ENCODE measurements at places on chromosomes 1 and 21.

DNA sequence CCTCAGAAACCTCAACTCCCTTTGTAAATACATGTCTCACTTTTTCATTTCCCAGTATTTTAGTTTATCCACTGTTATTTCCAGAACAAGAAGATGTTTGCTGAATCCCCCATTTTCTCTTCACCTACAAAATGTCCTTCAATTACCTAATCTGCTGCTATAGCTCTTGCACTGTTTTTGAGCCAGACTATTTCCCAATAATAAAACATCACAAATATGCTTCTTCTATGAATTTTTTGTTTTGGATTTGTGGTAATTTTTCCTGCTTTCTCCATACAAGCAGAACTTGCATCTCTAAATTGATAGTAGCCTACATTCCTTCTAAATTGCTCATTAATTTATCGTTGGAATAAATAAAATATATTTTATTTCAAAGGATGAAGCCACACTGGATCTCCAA, 199.6 kb upstream of the C1orf87 start:
- no peaks in the 10 kb centered on the region for H3K36me3 ChIP-seq
- H3K4me3 ChIP-seq = no peak overlapping the region
- H3K27me3 ChIP-seq = no peaks in the 10 kb centered on the region
- no peak overlapping the region for H3K27ac ChIP-seq
- H3K4me1 ChIP-seq = peaks cover 8% of the 10 kb centered on the region

GRCh38 chr1:179817789-179818188, 59.8 kb downstream of the TOR1AIP2 start:
- H3K27me3 ChIP-seq = no peaks in the 10 kb centered on the region
- DNase-seq = no peak
- no peak overlapping the region for H3K27ac ChIP-seq
- peaks cover 14% of the 10 kb centered on the region for H3K4me1 ChIP-seq

DNA sequence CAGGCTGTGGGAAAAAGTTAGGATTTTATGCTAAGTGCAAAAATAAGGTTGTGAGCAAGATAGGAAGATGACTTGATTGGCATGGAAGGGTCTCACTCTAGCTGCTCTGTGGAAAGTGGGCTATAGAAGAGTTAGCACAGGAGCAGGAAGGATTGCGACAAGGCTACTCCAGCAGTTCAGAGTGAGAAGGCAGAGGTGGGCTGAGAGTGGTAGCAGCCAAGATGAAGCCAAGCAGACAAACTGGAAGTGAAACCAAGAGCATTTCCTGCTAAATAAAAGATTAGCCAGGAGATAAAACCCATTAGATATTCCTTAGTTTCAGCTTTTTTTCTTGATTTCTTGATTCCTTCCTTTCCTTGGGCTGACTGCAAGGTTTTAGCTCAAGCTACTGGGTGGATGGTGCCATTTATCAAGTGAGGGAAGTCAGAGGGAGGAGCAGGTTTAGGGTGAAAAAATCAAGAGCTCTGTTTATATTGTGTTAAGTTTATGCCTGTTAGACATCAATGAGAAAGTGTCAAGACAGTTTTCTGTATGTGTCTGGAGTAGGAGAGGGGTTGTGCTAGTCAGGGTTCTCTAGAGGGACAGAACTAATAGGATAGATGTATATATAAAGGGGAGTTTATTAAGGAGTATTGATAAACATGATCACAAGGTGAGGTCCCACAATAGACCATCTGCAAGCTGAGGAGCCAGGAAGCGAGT, 33.1 kb upstream of the ZNF644 start:
- no peak overlapping the region for H3K27ac ChIP-seq
- H3K36me3 ChIP-seq = no peaks in the 10 kb centered on the region
- H3K4me1 ChIP-seq = no peaks in the 10 kb centered on the region
- no peak for DNase-seq
- H3K27me3 ChIP-seq = no peaks in the 10 kb centered on the region

GRCh38 chr1:17725084-17725719, 29.9 kb upstream of the ACTL8 start:
- no peaks in the 10 kb centered on the region for H3K4me1 ChIP-seq
- no peaks in the 10 kb centered on the region for H3K36me3 ChIP-seq
- H3K4me3 ChIP-seq = no peak overlapping the region
- H3K27me3 ChIP-seq = peaks cover 11% of the 10 kb centered on the region
- no peak for DNase-seq
- no peak overlapping the region for H3K27ac ChIP-seq

DNA sequence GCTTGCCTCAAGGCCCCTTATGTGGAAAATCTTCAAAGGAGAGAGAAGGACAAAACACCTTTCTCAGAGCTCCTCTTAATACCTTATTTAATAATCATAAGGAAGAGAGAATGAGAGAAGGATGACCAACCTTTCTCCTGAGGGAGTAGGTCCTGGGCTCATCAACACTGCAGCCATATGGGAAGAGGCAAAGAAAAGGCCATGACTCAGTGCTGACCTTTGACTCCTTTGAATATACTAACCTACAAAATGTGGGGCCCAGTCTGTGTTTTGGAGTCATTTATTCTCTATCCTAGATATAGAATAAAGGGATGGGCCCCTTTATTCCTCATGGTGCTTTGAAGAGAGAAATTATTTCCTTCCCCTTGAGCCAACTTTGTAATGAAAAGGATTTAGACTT, 38.3 kb downstream of the CAMSAP2 start:
- H3K4me1 ChIP-seq = peaks cover 58% of the 10 kb centered on the region
- H3K4me3 ChIP-seq = no peak overlapping the region
